ENCODE measurements at places on chromosomes 5 and 9.

- DNase-seq = no peak
These were observed 92.2 kb upstream of the CCNG1 start for GRCh38 chr5:163345216-163345615.

DNA sequence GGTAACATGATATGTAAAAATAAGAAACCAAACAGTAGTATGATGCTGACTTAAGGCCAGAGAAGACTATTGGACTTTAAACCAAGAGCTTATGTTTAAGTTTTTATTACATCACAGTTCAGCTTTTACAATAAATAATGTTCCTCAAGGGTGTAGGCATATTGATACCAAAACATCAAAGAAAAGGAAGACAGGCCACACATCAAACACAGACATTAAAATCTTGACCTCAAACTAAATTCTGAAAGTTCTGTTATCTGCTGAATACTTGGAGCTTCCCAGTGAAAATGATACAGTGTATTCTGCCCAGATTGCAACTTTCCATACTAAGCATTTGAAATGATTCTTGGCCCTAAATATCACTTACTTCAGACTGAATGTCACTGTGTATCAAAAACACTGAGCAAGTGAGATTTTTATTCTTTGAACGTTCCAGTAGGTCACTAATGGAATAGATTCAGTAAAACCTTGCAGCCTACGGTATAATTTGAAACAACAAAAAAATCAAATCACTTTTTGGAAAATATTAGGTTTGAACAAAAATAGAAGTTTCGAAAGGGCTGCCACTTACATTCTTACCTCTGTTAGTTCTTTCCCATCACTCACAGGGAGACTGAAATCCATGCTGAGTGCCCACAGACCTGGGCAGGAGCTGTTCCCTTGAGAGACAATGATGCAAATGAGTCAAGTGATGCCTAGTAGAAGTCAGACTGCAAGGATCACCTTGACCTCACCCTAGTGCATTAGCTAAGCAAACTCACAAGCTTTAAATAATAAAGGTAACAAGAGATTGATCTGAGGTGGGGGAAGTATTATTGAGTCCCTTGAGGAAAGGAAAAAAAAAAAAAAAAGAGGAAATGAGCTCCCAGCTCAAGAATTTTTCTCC is 2.5 kb downstream of the LPAR1 start:
- DNase-seq = no peak

DNA sequence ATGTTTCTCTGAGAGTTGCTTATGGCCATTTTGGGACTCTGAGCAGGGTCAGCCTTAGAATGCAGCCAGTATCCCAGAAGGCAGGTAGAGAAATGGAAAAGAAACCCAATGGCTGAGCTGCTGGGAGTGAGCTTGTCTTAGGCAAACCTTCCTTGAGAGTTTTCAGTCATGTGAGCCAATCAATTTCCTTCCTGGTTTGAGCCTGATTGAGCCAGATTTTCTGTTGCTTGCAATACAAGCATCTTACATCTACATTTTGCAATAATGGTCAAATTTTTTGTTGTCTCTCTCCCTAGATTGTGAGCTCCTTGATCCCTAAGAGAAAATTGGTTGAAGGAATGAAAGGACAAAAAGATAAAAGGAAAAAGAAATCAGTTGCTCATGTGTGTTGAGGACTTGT is 155.3 kb downstream of the SNX18 start:
- DNase-seq = no peak

- DNase-seq = no peak
These were observed 59.1 kb downstream of the PDE6A start for GRCh38 chr5:149885513-149885912.

- DNase-seq = no peak
These were observed 6.8 kb downstream of the IFNA8 start for GRCh38 chr9:21415493-21416267.

DNA sequence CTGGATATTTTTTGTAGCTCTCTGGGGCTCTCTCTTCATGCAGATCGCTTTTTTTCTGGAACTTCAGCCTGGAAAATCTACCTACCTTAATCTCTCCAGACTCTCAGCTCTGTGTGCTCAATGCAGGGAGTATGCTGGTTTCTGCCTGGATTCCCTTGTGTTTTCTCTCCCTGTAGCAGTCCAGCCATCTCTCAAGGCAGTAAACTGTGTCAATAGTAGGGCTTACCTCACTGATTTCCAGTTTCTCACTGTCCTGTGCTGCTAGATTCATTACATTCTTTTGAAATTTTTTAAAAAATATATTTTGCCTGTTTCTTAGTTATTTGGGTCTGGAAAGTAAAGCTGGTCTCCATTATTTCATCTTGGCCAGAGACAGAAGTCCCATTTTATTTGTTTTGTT is 951.4 kb downstream of the NR2F1-AS1 start:
- no peak for DNase-seq

GRCh38 chr9:86639899-86640379 is 285.7 kb upstream of the TUT7 start:
- DNase-seq = no peak

GRCh38 chr9:34443976-34444375 is 14.4 kb downstream of the FAM219A start:
- DNase-seq = peak; percentile 67

DNA sequence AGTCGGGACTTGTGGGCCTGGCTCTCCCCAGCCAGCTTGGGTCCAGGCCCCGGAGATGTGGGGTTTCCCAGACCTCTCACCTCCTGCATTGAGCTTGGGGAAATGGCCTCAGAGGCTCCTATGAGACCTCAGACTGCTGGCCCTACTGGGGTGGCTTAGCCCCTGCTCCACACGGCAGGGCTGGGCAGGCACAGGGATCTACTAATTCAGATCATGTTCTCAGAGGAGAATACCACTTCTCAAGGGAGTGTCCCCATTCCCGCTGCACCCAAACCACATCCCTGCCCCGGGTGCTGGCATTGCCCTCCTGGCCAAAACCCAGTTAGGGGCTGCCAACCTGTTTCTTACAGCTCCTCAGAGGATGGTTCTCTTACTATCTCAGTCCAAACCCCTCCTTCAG is 82.1 kb upstream of the LMX1B start:
- peak; percentile 62 for DNase-seq

DNA sequence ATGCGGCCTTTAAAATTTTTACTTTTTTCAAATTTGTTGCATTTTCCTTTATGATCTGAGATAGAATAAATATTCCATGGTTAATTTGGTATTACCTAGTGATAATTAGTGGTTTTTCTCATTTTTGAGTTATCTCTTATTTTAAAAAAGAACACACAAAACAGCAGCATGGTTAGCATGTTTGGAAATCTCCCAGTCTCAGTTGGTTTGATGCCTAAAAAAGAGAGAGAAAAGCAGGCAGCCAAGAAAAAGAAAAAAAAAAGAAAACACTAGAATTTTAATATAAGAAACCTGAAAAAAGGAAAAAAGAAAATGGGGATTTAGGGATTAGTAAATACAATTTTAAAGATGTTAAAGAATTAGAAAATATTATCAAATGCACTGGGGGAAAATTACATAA is 15.3 kb downstream of the SUSD1 start:
- DNase-seq = no peak

DNA sequence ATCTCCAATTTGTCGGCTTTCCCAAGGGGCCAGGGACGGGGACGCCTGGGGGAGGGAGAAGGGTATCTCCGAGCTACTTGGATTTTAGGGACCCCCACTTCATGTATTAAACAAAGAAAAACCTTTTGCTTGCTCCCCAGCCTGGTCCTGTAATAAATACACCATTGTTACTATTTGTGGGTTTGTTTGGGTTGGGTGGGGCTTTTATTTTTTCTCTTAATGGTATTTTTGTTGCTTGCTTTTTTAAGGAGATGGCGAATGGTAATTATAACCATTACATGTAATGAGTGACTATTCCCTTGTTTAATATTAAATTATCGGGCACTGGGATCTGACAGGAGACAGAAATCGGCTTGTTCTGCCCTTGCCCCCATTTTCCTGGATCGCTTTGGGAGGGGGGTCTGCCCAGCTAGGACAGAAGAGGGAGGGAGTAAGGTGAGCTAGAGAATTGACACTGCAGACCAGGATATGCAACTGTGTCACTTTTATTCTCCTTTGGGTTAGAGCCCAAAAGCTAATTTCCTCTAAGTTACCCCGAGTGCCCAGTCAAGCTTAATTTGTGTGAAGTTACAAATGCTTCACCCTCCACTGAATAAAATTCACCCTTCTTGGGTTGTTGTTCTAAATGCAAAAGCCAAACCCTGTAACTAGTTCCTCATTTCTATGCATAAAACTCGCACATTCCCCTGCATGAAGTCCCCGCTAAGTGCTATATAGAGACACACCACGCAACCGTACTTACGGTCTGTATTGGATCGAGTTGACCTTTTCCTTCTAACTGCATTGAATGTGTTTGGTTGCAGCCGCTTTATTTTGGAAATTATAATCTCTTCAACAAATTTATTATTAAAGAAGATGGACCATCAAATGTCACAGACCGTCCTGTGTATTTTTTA is 1.6 kb upstream of the ZNF608 start:
- no peak for DNase-seq

GRCh38 chr9:87840134-87840533 is 42.5 kb upstream of the SPATA31E1 start:
- DNase-seq = no peak

DNA sequence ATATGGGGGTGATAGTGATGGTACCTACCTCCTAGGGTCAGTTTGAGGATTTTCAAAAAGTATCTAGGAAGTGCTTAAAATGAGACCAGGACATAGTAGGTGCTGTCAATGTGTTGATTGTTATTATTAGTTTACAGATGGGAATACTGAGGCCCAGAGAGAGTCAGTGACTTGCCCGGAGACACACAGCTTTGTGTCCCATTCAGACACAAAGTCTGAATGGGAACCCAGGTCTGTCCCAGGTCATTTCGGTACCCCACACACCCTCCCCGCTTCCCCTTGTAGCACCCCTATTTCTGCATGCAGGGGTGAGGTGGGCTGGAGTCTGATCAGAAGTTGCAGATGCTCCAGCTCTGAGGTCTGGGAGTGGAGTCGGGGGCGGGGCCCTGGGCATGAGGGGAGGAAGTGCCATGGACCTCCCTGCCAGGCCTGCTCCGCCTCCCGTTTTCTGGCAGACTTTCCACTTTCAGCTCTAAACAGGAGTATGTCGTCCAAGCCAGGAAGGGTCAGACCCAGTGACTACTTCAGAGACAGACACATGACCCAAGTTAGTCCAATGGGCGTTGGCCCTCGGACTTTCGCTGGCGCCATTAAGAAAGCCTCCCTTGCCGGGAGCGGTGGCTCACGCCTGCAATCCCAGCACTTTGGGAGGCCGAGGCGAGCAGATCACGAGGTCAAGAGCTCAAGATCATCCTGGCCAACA is 3.2 kb upstream of the DBN1 start:
- DNase-seq = no peak
